ENCODE measurements at places on chromosomes 16 and 17.

DNA sequence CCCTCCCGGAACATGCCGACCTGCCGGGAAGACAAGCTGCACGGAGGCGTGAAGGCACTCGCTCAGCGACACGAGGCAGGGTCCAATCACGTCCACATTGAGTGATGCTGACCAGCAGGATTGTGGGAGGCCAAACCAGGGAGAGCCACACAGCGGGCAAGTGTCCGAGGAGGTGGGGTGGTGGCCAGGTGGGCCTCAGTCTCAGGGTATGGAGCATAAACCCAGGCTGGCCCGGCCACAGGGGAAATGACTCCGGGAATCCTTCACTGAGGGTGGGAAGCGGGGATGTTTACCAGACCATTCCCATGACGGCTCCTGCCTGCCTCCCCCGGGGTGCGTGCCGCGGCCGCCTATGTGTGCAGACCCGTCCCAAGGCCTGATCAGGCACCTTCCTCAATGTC, 62.5 kb downstream of the RPH3AL start:
- DNase-seq, result no peak

- DNase-seq, result no peak
These were observed 72.9 kb upstream of the SMIM36 start for GRCh38 chr17:55584055-55584685.

- DNase-seq, result no peak
These were observed 36.5 kb downstream of the FA2H start for GRCh38 chr16:74738113-74738541.

- no peak for DNase-seq
These were observed at the start of gene IRX6 for GRCh38 chr16:55323637-55324271. Gene IRX6 (plus strand): TSS chr16:55324203. CDS start chr16:55325092, 889 bp downstream.

DNA sequence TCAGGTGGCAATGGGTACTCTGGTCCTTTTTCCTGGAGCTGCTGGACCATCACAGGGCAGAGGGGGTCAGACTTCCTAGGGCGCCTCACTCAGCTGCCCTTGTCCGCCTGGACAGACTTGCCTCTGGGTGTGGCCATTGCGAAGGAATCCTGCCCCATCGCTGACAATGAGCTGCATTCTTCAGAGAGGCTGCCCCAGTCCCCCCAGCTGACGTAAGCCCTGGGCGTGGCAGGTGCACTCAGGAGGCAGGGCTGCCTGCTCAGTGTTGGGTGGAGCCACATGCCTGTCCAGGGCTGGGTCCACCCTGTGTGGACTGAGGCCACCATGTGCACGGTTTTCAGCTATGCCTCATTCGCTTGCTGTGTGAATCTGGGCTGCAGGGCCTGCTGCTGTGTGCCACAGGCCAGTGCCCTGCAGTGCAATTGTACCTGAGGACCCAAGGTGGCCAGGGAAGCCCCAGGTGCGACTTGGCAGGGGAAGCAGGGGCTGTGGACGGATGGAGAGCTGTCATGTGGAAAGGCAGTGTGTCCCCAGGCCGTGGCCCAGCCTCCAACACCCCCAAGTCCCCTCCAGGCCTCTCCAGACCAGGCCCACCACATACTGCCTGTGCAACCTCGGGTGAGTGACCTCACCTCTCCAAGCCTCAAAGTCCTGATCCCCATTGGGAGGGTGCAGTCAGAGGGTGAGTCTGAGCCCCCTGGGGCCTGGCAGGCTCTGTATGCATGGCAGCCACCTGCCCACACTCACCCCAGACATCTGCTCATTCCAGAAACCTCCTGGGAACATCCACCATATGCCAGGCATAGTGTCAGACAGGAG, 14.0 kb upstream of the MPRIP start:
- DNase-seq, result no peak

DNA sequence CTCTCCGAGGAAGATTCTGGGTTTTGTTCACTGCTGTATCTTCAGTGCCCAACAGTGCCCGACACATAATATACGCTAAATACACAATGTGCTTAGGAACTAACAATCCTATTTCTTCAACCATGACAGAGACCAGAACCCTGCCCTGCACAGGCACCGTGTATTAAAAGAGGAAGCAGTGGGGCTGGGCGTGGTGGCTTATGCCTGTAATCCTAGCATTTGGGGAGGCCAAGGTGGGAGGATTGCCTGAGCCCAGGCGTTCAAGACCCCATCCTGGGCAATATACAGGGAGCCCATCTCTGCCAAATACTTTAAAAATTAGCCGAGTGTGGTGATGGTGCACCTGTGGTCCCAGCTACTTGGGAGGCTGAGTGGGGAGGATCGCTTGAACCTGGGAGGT, 19.3 kb downstream of the ARL2BP start:
- DNase-seq, result no peak

GRCh38 chr17:36149296-36149820, 27.1 kb downstream of the TBC1D3B start:
- no peak for DNase-seq

DNA sequence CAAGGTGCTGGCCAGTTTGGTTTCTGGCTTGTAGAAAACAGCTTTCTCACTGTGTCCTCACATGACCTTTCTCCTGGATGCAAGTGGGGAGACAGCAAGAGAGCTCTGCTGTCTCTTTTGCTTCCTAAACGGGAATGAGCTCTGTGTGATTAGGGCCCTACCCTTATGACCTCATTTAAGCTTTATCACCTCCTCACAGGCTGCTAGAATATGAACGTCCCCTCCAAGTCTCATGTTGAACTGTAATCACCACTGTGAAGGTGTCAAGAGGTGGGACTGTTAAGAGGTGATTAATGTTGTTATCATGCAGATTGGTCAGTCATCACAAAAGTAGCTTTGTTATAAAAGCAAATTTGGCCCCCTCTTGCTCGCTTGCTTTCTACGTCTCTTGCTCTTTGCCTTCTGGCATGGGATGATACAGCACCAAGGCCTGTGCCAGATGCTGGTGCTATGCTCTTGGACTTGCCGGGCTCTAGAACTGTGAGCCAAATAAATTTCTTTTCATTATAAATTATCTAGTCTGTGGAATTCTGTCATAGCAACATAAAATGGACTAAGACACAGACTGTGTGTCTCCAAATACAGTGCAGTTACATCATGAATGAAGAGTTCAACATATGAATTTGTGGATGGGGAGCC, 14.8 kb upstream of the POLR3E start:
- no peak for DNase-seq

- no peak for DNase-seq
These were observed 30.3 kb upstream of the KIF2B start for GRCh38 chr17:53792451-53792850.

- DNase-seq, result no peak
These were observed 96.9 kb downstream of the ZNF778 start for GRCh38 chr16:89314357-89314756.

DNA sequence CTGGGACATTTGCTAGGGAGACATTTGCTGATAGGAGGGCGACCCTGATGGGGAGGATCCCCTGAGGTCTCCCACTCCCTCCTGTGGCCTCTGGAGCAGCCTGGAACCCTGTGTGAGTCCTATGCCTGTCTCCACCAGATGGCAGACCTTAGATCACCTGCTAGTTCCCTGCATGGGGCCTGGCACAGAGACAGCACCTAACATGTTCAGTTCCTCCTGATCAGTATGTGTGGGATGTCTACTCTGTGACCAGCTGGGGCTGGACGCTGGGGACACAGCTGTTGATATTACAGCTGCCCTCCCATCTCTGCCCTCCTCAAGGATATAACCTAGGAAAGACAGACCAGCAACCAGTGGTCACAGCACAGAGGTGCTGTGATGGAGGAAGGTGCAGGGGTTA, 1.1 kb upstream of the ADCY7 start:
- DNase-seq, result no peak

DNA sequence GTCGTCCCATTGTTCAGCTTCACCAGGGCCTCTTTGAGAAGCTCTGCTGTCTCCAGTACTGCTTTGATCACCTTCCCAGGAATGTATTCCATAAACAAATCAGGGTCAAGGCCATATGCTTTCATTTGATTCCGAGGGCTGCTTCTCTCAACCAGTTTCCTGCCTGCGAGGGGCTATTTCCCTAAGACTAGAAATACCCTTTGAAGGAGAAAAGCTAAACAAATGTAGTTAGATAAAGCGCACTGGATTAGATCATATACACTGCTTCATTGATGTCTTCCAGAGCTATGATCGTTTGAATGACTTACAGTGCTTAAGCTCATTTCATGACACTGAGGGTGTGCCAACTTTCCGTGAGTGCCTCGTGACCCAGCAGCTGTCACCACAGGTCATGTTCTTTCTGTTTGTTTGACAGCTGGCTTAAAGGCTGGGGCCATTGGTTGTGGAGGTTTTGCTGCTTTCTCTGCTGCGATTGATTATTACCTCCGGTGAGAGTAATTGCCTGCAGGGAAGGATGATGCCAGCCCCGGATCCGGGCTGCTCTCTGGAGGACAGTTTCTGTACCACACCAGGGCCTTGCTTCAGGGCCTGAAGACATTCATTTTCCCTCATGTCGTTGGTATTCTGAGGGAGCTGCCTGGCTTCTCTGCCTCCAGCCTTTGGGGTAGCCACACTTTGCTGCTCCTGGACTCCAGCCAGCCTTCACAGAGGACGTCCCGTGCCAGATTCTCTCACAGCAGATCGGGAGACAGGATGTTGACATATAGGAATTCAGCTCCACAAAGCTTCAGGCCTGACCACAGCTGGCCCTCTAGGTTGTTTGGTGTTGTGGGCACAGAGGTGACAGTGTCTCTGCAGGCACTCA, 3.9 kb downstream of the TIMM22 start:
- peak; percentile 41 for DNase-seq

GRCh38 chr17:27282054-27282551, 11.8 kb upstream of the WSB1 start:
- peak; percentile 35 for DNase-seq

DNA sequence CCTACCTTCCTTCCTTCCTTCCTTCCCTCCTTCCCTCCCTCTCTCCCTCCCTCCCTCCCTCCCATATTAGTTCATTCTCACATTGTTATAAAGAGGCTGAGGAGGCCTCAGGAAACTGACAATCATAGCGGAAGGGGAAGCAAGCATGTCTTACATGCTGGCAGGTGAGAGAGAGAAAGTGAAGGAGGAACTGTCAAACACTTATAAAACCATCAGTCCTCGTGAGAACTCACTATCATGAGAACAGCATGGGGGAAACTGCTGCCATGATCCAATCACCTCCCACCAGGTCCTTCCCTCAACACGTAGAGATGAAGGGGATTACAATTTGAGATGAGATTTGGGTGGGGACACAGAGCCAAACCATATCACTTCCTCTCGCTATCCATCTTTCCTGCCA, 281.6 kb upstream of the FOXF1 start:
- DNase-seq, result no peak

- no peak for DNase-seq
These were observed 260.0 kb downstream of the HAPSTR1 start for GRCh38 chr16:9351440-9351839.

- DNase-seq, result no peak
These were observed 13.8 kb downstream of the MGAT5B start for GRCh38 chr17:76881966-76882365.

- DNase-seq, result no peak
These were observed 2.5 kb downstream of the UBE2I start for GRCh38 chr16:1311738-1312466.

GRCh38 chr17:2107050-2107449, 52.1 kb downstream of the HIC1 start:
- DNase-seq, result no peak
